ENCODE measurements at places on chromosomes 16 and 17.

DNA sequence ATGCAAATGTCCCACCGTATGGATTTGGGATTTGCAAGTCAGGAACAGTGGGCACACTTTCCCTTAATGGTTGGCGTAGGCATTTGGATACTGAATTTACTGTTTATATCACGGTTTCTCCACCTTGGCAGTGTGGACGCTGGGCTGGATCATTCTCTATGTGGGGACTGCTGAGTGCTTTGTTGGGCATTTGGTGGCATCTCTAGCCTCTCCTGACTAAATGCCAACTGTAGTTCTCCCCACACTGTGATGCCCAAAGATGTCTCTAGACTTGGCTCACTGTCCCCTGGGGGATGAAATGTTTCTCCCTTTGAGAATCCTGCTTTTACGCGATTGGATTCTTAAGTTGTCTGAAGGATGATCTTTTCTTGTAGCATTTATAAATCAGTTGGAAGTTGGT lies 49.0 kb downstream of the RBFOX1 start:
- no peak for DNase-seq

- DNase-seq: no peak
Observed at GRCh38 chr16:57773655-57774295, 28.5 kb downstream of the KIFC3 start.

DNA sequence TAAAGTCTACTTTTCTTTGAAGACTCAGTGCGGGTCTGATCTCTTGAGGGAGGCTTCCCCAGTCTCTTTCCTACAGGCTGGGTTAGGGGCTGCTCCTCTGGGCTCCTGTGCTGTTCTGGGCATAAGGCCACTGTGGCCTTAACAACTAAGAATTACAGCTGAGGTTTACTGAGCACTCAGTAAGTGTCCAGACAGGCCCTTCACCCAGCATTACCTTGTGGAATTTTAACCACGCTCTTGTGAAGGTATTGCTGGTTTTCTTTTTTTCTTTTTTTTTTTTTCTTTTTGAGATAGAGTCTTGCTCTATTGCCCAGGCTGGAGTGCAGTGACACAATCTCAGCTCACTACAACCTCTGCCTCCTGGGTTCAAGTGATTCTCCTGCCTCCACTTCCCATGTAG lies 3.6 kb upstream of the CA4 start:
- peak; percentile 84 for DNase-seq

DNA sequence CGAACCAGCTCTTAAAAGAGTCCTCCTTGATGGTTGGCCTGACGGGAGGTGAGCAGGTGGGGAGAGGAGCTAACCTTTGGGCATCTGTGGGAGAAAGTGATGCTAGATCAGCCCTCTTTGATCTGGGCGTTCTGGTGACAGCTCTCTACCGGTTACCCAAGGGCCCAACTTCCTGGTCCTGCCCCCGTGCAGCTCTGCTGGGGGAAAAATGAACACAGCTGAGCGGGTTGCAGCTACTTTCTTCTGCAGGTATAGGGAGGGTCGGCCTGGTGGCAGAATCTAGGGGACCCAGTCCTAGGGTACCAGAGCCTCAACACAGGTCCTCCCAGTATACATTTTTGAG lies 2.9 kb downstream of the SHISA9 start:
- DNase-seq: no peak

DNA sequence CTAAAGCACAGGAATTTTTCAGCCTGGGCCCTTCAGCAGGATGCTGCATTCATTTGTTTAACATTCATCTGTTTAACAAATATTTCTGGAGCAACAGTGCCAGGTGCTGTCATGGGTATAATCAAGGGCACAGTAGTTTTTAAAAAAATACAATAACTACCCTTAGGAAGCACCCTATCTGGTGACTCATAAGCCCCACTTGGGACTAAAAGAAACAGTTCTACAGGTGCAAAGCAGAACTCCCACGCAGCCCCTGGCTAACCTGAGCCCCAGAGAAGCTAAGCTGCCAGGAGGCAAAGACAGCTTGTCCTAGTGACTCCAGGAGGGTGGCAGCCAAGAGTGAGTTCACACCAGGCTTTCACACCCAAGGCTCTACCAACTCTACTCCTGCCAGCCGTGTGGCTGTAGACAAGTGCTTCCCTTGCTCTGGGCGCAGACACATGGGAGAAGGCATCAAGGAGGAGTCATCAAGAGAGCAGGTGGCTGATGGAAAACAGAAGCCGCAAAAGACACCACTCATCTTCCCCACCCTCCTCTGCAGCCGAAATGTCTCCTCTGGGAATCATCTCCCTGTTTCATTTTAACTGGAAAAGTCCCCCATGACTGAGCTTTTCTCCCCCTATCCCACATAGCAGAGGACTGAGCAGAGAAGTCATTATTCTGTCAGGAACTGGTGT lies 14.4 kb downstream of the CUEDC1 start:
- no peak for DNase-seq

All from trophoblast cell (in vitro differentiated cells and primary cell).